AML-193 (cell line): ENCODE measurements at places on chromosomes 6 and 20.

DNA sequence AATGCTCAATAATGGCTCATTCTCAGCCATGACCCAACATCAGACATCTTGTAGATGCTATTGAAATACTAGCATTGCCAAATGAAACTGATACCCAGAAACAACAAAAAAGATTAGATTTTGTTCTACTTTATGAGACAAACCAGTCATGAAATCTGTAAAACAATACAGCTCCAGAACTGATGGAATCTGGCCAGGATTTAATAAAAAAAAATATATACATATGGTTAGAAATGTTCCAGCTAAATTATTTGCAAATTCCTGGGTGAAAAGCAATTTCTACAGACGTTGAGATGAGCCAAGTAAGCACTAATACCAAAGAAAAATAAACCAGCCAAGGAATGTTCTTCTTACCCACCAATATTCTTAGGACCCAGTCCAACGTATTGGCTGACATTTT is 201.3 kb downstream of the EPHA7 start:
- DNase-seq: no peak

- DNase-seq: no peak
Observed at GRCh38 chr20:40471261-40471629, 217.8 kb downstream of the MAFB start.

GRCh38 chr20:1623501-1624205 is 3.8 kb upstream of the SIRPB1 start:
- DNase-seq: peak; percentile 52

DNA sequence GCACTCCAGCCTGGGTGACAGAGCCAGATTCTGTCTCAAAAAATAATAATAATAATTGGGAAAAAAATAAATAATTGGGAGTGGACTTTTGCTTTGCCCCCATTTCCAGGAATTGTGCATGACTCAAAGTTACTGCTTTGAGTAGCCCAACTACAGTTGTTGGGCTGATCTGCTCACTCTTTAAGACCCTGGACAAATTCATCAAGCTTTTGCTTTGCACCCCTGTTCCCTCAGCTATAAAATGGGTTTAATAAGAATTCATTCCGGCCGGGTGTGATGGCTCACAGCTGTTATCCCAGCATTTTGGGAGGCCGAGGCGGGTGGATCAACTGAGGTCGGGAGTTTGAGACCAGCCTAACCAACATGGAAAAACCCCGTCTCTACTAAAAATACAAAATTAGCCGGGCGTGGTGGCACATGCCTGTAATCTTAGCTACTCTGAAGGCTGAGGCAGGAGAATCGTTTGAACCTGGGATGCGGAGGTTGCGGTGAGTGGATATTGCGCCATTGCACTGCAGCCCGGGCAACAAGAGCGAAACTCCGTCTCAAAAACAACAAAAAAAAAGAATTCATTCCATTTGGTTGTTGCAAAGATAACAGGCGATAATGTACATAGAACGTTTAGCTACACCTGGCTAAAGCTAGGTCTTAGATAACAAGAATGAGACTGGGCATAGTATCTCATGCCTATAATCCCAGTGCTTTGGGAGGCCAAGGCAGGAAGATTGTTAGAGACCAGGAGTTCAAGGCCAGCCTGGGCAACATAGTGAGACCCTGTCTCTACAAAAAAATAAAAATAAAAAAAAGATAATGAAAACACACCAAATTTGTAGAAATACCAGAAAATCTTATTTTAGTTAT is 87.9 kb upstream of the ZNF217 start:
- no peak for DNase-seq

- DNase-seq: peak; percentile 53
Observed at GRCh38 chr6:68876792-68877493, 241.9 kb downstream of the ADGRB3 start.
